Pulmonary artery endothelial cell (primary cell): ENCODE measurements at places on chromosomes 1 and 21. TPM values are rescaled to one million over a fixed set of nuclear protein-coding genes. Genes with fewer than 3 reads are reported as not detected.

DNA sequence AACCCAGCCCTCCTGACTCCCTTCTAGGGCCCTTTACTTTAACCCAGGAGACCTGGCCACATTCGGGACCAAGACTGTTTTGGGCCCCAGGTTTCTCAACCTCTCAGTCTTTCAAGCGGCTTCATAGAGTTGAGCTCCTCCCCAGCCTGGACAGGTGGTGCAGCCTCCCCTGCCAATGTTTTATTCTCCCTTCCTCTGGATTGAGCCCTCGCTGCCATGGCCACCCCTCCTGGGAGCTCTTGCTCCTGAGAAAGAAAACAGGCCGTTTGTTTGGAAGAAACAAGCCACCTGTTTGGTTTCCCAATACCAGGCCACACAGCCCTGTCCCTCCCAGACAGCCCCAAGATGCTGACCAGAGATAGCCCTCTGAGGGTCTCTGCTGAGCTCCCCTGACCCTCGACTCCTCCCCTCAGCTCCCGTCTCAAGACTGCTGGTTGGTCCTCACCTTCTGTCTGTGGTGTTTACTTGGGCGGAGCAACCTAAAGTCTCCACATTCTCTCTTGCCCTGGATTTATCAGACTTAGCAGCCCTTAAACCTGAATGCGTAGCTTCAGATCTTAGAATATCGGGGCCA, 3.3 kb downstream of the TMEM51 start:
- no peak for DNase-seq

- no peak for DNase-seq
These were observed 425.8 kb downstream of the DSCAM start for GRCh38 chr21:40421121-40421520.

The UROD gene
- 265 and 302 TPM in 2 replicates for total RNA-seq

DNA sequence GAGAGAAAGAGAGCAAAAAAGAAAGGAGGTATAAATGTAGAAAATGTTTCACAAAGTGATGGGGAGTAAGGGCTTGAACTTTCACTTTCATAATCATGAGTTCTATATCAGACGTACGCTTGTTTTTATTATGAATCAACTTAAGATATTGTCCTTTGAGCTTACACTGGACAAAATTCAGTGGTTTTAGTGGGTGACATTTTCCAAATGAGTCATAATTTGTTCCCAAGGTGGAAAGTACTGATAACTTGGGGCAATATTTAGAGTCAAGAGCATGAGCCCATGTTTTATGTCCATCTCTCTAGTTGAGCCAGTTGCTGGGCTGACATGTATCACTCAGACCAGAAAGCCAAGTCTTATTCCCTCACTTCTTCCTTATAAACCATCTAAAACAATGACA, 161.6 kb downstream of the CHRM3 start:
- no peak for DNase-seq

The CSMD2 gene
- under 0.01 TPM in 2 replicates for total RNA-seq

The SKI gene
- total RNA-seq, result 18.7 and 20.8 TPM in 2 replicates

GRCh38 chr1:184030433-184031091, 7.0 kb downstream of the COLGALT2 start:
- no peak for DNase-seq

GRCh38 chr1:161066694-161067093, 3.0 kb downstream of the ARHGAP30 start:
- DNase-seq, result no peak

- no peak for DNase-seq
These were observed 168.9 kb upstream of the KAZN start for GRCh38 chr1:14429577-14429976.

The GBP2 gene
- total RNA-seq, result 61.6 and 79.6 TPM in 2 replicates

DNA sequence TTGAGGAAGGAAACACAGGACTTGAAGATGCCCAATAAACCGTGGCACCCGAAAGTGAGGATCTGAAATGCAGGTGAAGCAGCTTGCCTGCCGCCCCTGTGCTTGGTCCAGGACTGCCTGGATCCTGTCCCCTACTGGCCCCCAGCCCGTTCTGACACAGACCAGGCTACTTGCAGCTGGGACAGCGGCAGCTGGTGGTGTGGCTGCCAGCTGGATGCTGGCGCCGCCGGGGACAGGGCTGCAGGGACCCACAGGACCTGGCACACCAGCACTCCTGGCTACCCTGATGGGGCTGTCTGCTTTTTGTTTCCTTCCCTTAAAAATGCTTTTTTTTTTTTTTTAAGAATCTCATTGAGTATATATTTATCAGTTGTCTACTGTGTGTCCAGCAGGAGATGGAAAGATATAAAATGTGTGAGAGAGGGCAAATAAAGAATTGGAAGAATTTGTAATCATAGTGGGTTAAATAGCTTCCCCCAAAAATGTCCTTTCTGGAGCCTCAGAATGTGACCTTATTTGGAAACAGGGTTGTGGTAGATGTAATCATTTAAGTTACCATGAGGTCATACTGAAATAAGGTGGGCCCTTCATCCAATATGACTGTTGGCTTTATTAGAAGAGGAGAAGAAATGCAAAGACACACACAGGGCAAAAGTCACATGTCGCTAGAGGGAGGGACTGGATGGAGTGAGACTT, 165.6 kb downstream of the DSCAM start:
- DNase-seq, result no peak

DNA sequence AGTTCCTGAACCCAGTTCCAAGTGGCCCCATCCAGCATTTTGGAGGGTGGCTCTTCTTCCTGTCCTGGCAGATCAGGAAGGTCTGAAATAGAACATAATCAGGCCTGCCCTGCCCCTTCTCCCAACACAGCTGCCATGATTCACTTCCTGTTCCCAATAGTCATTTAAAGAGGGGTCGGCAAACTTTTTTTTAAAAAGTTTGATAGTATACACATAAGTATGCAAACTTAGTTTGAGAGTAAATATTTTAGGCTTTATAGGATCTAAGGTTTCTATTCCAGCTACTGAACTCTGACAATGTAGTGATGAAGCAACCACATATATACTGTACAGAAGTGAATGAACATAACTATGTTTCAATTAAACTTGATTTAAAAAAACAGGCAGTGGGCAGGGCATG, 66.4 kb downstream of the LUZP1 start:
- DNase-seq, result no peak

The FUCA1 gene
- 8.6 and 11.9 TPM in 2 replicates for total RNA-seq

The FCMR gene
- total RNA-seq, result not detected in 2 replicates

- no peak for DNase-seq
These were observed 129.4 kb downstream of the PPIAL4G start for GRCh38 chr1:148353461-148354283.

- no peak for DNase-seq
These were observed 17.9 kb upstream of the PTCH2 start for GRCh38 chr1:44860891-44861425.

The GSTM5 gene
- 0.13 and 0.18 TPM in 2 replicates for total RNA-seq

GRCh38 chr21:20040768-20041167, 957.4 kb upstream of the NCAM2 start:
- DNase-seq, result no peak

The SYT14 gene
- total RNA-seq, result 0.14 and 0.20 TPM in 2 replicates

The CFAP74 gene
- total RNA-seq, result not detected in 2 replicates

The SAMD13 gene
- 2.6 and 3.2 TPM in 2 replicates for total RNA-seq

DNA sequence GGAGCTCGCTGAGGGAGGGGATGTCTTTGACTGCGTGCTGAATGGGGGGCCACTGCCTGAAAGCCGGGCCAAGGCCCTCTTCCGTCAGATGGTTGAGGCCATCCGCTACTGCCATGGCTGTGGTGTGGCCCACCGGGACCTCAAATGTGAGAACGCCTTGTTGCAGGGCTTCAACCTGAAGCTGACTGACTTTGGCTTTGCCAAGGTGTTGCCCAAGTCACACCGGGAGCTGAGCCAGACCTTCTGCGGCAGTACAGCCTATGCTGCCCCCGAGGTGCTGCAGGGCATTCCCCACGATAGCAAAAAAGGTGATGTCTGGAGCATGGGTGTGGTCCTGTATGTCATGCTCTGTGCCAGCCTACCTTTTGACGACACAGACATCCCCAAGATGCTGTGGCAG, 1.4 kb downstream of the TSSK3 start:
- DNase-seq, result no peak

The SLC9A1 gene
- 8.2 and 8.9 TPM in 2 replicates for total RNA-seq

DNA sequence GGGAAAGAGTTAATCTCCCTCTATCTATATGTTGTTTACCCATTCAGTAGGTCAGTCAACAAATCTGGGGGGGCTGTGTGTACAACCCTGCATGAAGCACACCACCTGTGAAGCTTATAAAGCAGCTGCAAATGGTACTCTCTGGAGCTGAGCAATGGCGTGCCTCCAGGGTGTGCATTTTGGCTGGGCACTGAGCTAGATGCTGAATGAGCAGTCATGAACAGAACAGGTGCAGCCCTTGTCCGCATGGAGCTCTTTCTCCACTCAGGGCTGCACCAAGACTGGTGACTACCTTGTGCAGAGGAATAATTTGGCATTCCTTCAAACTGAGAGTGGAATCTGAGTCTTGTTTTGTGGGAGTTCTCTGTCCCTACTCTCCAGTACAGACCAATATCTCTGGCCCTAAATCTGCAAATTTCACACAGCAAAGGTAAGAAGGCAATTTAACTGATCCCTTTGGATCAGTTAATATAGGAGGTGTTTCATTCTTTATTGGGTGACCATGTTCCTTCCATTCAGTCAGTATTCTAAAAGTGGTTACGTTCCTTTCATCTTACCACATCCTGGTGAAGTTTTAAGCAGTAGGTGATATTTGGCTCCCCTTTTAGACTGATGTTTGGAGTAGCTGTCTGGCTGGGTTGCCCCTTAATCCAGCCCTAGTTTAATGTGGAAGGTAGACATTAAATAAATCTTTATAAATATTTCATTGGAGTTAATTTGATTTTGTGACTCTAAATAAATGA, 76.0 kb downstream of the GPR88 start:
- no peak for DNase-seq

The DNAI4 gene
- 2.5 and 3.6 TPM in 2 replicates for total RNA-seq

GRCh38 chr1:191869790-191870312, 288.4 kb upstream of the RGS18 start:
- DNase-seq, result no peak

- no peak for DNase-seq
These were observed 10.1 kb downstream of the DIPK1A start for GRCh38 chr1:92951141-92951582.

The TBCE gene
- total RNA-seq, result 24.5 and 29.6 TPM in 2 replicates

The TMEM269 gene
- total RNA-seq, result not detected in 2 replicates

The CLK2 gene
- total RNA-seq, result 19.8 and 28.7 TPM in 2 replicates

GRCh38 chr1:212450331-212450881, 17.7 kb downstream of the NENF start:
- no peak for DNase-seq

GRCh38 chr1:232144696-232145230, 485.2 kb downstream of the SIPA1L2 start:
- DNase-seq, result no peak

DNA sequence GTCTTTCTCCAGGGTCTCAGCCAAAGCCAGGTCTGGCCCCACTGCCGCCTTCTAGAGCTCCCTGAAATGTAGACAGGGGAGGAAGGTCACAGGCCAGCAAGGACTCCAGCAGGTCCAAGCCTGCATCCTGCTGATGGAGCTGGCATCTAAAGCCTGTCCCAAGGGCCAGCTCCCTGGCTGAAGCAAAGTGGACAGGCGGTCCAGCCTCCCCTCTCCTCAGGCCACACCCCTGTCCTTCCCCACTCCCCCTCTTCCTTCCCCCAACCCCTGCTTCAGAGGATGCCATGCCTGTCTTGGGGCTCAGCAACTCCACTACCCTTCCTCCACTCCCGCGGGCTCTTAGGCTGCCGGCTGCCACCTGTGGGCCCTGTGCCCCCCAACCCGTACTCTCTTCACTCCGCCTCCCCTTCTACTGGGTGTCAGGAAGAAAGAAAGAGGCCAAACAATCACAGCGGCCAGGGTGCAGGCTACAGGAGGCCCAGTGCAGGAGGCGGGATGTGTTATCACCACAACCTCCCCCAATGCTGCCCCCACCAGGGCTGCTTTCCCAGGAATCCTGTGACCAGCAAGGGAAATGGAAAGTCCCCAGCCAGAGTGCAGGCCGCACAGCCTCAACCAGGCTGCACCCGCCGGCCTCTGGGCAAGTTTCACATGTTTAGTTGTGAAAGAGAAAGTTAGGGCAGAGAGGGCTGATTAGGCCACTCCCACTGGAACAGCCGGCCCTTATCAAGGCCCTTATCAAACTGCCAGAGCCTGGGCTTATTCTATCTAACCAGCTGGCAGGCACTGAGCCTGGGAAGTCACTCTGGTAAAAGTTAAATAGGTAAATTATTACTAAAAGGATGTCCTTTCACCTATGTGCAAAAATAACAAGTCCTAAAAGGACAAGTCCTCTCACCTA, 34.1 kb downstream of the ACOT7 start:
- DNase-seq, result peak; percentile 48

- peak; percentile 71 for DNase-seq
These were observed 64.1 kb downstream of the LRRC8D start for GRCh38 chr1:89884718-89885596.

The PGLYRP4 gene
- total RNA-seq, result not detected in 2 replicates

GRCh38 chr1:44962729-44963128, 23.7 kb downstream of the EIF2B3 start:
- DNase-seq, result no peak

DNA sequence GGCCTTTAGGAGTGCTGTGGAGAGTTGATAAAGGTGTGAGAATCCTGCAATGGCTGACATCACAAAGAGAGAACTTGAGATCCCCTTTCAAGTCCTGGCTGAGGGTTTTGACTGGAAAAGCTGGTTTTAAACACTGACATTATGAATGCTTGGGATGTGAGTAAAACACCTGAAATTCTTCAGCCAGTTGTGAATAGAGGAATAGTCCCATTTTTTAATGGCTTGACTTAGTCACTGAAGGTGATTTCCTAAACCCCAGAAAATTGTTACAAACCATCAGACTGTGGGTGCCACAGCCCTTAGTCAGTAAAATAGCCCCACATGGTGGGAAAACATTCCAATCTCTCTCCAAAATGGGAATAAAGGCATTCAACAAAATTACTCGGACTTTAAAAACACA, 107.7 kb upstream of the LMO4 start:
- no peak for DNase-seq

DNA sequence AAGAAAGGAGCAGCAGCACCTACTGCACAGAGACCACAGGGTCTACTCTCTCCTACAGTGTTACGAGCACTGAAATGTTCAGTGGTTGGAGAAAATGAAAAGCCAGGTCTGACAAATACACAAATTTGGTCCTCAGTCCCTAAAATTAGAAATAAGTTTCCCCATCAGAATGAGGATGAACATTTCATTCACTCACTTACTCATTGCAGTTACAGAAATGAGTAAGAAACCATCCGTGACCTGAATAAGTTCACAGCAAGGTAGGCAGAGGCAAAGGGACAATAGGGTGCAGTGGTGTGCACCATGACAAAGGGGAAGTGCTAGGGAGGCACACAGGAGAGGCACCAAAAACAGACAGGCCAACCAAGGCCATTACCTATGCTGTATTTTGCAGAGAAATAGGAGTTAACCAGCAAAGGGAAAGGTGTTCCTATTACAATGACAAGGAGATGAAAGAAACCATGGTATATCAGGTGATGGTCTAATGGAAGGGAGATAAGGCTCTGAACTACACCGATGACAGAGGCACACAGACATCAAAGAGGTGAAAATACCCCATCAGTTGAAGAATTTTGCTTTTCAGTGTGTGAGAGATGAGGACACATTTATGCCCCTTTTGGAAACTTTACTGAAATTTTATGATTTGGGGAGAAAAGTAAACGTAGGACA, 29.4 kb downstream of the VAV3 start:
- no peak for DNase-seq

The GNB1 gene
- 99.8 and 110 TPM in 2 replicates for total RNA-seq

- DNase-seq, result no peak
These were observed 34.1 kb downstream of the OPTC start for GRCh38 chr1:203528063-203528462.

GRCh38 chr21:41767606-41768436, 969 bp upstream of the RIPK4 start:
- DNase-seq, result no peak

The NECAP2 gene
- 162 and 187 TPM in 2 replicates for total RNA-seq

- DNase-seq, result no peak
These were observed 42.1 kb downstream of the RRAGC start for GRCh38 chr1:38817267-38818174.
